ENCODE measurements at places on chromosomes 13 and 19.

DNA sequence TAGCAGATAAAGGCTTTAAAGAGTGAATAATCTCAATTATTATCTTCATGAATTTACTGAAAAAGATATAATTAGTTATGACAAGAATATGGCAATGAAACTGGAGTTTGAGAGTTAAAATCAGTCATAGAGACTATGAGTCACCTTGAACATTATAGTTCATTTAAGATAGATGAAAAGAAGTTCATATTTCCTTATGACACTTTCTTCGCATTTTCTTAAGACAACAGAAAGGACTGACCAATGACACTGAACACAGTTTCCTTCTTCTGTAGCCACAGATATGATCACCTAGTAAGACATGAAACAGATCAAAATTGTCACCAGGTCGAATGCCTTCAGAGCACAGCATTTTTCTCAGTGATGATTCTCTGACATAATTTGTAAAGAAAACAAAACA is 202.1 kb downstream of the KLF12 start:
- no peak for DNase-seq

GRCh38 chr19:15110418-15110815 is 3.2 kb downstream of the SYDE1 start:
- no peak for DNase-seq

DNA sequence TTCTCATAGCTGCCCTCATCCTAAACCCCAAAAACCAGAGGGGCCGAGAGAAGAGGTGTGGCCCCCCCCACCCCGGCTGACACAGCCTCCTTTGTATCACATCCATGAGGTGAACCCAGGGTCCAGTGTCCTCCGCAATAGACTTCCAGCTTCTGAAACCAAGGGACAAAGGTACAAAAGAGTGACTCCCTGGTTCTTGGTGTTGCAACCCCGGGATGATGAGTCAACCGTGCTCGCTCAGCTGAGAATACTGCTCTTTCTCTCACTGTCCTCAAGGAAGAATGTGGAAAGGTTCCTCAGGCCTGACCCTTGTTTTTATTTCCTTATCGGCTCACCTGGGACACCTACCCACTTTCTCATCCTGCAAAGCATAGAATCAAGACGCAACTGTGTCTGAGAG is 5.5 kb downstream of the SLC15A1 start:
- no peak for DNase-seq

DNA sequence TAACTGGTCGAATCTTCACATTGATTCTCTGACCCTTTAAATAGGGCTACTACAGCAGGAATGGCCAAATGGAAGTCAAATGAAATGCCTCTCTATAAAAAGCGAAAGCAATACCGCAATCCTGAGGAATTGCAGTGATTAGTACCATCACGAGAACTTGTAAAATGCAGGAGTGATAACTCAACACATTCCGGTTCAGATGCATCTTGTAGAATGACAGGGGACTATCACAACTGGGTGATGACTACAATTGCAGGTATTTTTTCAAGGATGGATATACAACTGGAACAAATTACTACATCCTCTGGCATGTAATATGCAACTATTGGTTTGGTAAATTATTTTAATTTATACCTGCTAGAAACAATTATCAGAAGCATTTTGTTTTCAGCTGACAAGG is 140.4 kb downstream of the PCDH20 start:
- no peak for DNase-seq

DNA sequence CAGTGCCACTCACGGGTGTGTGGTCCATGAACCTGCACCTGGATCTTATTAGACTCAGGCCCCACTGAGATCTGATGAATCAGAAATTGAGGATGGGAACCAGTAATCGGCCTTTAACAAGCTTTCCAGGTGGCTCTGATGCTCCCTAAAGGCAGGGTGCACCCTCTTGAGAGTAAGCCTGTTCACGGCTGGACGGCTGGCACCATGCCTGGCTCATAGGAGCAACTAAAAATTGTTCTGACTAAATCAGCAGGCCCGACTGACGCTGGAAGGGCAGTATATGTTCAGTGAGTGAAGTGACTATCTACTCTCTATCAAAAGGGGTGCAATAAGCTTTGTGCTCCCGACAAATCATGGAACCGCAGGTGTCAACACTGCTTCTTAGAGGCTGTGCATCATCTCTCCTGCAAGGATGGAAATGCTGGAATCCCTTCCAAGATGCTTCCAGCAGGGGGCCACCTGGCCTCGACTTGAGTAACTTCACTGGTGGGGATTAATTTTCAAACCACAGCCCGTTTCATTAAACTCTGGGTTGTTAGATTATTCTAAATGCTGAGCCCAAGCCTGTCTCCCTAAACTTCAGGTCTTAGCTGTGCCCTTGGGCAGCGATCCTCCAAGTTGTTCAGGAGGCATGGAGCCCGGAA is 28.4 kb downstream of the TMTC4 start:
- no peak for DNase-seq

DNA sequence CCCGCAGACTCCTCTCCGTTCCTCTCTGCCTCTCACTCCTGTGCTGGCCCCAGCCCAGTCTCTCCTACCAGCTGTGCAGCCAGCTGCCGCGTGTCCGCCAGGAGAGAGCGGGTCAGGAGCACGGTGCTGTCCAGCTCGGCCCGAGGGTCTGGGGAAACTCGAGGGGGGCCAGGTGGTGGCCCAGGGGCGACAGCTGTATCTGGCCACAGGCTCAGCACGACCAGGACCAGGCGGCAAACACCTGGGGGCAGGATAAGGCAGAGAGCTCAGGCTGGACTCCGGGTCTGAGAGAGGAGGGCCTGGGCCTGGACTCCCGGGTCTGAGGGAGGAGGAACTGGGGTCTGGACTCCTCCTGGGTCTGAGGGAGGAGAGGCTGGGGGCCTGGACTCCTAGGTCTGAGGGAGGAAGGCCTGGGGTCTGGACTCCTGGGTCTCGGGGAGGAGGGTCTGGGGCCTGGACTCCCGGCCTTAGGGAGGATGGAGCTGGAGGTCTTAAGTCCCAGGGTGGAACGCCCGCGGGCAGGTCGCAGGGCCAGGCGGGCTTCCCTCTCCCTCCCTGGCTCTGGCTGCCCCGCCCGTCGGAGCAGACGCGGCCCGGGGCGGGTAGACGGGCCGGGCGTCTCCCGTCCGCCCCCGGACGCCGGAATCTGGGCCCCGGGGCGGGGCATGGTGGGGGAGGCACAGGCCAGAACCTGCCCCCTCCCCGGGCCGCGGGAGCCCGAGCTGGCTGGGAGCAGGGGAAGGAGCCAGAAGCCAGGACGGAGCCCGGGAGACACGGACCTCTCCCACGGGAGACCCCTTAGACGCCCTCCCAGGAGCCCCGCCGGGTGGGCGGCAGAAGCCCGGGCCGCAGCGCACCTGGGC is 1.3 kb downstream of the IL11 start:
- no peak for DNase-seq

DNA sequence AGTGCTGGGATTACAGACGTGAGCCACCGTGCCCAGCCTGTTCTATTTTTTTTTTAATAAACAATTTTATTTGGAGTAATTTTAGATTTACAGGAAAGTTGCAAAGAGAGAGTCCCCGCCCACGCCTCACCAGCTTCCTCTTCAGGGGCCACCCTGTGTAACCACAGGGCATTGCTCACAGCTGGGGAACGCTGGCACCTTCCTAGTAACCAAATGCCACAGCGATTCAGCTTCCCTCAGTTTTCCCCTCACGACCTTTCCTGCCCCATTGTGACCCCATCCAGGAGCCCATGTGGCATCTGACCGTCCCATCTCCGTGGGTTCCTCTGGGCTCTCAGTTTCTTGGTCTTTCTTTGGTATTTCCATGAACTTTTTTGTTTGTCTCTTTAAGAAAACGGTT is 83.9 kb downstream of the GNG7 start:
- DNase-seq: peak; percentile 63

DNA sequence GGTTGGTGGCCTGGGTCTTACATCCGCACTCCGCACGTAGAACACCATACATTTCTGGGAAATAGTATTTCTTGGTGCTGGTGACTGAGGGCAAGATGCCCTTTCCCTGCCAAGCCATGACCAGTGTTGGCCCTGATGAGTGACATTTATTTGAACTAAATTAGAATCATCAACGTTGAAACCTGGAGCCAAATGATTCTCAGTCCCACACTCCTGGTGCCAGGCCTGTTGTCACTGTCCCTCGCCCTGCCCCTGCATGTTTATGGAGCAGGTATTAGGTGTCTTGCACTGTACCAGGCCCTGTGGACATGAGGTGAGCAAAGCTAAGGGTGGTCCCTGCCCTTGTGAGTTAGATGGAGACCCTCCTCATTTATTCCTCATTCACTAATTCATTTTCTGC is 5.8 kb downstream of the CHST8 start:
- no peak for DNase-seq

DNA sequence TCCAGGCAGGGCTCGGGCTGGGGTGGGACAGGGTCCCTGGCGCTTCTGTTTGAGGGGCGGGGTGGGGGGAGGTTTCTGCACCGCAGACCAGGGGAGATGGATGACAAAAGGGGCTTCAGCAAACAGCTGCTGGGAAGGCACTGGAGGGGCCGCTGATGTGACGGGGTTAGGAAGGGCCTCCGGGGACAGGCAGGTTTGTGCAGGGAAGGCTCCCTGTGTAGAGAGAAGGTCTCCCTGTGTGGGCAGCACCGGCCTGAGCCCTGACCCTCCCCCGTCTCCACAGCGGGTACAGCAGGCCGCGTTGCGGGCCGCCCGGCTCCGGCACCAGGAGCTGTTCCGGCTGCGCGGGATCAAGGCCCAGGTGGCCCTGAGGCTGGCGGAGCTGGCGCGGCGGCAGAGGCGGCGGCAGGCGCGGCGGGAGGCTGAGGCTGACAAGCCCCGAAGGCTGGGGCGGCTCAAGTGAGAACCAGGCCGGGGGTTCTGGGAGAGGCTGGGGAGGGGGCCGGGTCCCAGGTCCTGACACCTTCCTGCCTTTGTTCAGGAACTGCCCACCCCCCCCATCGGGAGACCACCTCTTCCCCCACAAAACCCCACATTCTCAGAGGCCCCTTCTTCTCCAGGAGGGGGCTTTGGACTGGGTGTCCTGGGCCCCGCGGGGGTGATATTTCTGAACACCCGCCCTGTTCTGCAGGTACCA is 9.9 kb downstream of the NOP53 start:
- no peak for DNase-seq

DNA sequence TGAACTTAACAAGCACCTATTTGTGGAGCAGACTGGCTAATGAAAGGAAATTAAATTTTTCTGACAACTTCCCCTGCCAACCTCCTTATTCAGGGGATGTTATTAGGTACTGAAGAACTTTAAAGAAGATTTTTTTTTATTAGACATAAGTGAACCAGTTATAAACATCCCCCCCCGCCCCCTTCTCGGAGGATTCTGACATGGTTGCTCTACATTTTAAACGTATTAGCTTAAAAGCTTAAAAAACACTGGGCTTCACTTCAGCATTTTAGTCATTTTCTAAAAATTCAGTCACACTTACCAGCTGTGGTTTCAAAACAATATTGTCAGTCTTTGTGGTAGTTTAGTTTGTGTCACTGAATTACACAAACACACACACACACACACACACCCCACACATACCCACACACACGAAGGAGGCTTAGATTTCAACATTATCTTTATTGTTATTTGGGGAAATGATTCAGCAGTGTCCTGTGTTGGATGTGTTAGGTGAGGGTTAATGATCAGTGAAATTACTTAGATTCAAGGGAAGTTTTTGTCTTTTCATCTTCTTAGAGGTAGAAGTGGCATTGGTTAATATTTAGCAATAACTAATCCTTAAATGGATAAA is 145.7 kb downstream of the PCCA start:
- no peak for DNase-seq

DNA sequence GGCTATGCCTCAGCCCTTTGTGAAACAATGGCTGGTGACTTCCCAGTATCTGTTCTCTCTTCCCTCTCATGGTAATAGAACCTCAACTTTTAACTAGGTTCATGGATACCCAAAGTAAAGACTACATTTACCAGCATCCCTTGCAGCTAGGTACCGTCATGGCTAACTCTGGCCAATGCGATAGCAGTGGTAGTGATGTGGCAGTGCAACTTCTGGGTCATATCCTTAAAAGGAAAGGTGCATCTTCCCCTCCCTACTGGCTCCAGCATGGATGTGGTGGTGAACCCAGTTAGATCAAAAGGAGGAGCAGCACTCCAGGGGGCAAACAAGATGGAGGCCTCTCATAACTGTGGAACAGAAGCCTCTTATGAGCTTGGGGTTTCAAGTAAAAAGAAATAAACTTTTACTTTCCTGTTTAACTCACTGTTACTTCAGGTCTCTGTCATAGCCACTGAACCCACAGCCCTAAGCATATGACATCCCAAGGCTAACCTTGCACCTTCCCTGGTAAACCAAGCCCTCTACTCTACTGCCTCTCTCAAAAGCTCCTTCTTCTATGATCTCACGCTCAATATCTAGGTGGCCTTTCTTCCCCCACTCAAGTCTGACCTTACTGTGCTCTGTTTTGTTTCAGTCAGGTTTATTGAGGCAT is 104.4 kb downstream of the DOCK9 start:
- DNase-seq: no peak

GRCh38 chr13:50846861-50847475 is 3.5 kb upstream of the DLEU7 start:
- no peak for DNase-seq

GRCh38 chr13:50587115-50587514 is 256.4 kb downstream of the DLEU7 start:
- no peak for DNase-seq

GRCh38 chr13:48167866-48168265 is 65.1 kb upstream of the ITM2B start:
- no peak for DNase-seq

- DNase-seq: no peak
Measured at GRCh38 chr13:104799152-104799551, 1732.9 kb upstream of the SLC10A2 start.

- no peak for DNase-seq
Measured at GRCh38 chr13:73608157-73608516, 526.1 kb downstream of the KLF12 start.

DNA sequence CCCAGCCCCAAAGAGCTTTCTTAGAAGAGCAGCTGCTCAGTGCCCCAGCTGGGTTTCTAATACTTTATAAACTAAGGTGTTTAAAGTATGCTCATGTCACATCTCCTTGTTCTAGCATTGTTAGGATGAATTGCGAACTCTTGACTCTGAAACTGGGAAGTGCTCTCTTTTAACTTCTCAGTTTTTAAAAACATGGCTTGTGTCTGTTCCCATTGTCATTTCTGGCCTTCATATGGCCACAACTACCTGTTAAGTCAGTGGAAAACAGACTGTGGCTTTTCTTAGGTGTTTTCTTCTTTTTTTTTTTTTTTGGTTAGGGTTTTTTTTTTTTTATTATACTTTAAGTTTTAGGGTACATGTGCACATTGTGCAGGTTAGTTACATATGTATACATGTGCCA is 164.7 kb downstream of the KCNRG start:
- no peak for DNase-seq

GRCh38 chr13:32299893-32300292 is 15.3 kb downstream of the ZAR1L start:
- no peak for DNase-seq

DNA sequence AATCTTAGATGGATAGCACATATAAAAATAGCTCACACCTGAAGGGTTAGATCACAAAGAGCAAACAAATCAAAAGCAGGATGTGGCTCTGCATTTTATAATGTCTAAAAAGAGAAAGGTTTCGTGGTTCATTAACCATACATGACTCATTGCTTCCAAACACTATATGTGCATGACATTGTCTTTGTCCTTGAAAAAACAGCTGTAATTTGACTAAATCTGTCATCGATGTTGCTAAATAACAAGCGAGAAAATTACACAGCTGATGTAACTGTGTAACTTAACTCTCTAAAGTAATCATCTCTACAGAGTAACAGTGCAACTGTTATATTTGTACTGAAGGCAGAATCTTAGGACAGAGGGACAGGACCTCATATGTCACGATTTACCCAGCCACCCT is 383.1 kb upstream of the GPC6 start:
- DNase-seq: no peak
